Thoracic aorta endothelial cell (primary cell): ENCODE measurements at places on chromosomes 5 and 9. TPM values are rescaled to one million over a fixed set of nuclear protein-coding genes. Genes with fewer than 3 reads are reported as not detected.

Gene PRLR
- total RNA-seq: not detected in 2 replicates

Gene TMEFF1
- 4.1 and 6.2 TPM in 2 replicates for total RNA-seq

Gene PCDHGA7
- 0.65 and 2.0 TPM in 2 replicates for total RNA-seq

Gene MARCHF11
- total RNA-seq: not detected in 2 replicates

Gene UAP1L1
- total RNA-seq: 16.2 and 20.7 TPM in 2 replicates

Gene LVRN
- total RNA-seq: 0.07 and 0.13 TPM in 2 replicates

Gene PCDHGA10
- total RNA-seq: 4.7 and 5.5 TPM in 2 replicates

Gene ADAMTS6
- 77.3 and 134 TPM in 2 replicates for total RNA-seq

Gene SH3TC2
- 8.8 and 9.0 TPM in 2 replicates for total RNA-seq
